ENCODE measurements at places on chromosomes 12 and 14.

DNA sequence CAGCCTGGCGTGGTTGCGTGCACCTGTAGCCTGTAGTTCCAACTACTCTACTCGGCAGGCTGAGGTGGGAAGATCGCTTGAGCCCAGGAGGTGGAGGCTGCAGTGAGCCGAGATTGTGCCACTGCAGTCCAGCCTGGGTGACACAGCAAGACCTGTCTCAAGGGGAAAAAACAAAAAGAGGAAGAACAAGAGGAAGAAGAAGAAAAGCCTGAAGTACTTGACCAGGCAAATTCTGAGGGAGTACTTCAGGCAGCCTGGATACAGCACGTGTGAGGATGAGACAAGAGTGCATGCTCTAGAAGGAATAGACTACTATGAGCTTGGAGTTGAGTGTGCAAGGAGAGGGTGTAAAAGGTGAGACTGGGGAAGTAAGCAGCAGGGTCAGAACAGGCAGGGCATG is 1.8 kb downstream of the GDF3 start:
- DNase-seq, result no peak

DNA sequence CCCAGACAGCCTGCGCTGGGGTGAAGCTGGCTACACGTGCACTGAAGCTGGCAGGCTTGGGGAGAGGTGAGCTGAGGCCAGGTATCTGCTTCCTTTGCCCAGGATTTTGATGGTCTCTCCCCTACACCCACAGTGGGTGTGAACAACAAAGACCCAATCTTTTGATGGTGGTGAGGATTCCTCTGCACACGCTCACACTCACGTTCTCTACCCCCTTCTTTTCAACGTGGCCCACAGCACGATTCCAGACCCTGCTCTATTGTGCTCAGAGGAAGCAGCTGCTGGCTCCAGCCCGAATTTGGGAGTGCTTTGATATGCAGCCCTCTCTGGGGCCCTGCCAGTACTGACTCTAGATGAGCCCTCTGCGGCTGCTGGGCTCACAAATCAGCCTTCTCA is 4.9 kb downstream of the CD9 start:
- DNase-seq, result no peak

DNA sequence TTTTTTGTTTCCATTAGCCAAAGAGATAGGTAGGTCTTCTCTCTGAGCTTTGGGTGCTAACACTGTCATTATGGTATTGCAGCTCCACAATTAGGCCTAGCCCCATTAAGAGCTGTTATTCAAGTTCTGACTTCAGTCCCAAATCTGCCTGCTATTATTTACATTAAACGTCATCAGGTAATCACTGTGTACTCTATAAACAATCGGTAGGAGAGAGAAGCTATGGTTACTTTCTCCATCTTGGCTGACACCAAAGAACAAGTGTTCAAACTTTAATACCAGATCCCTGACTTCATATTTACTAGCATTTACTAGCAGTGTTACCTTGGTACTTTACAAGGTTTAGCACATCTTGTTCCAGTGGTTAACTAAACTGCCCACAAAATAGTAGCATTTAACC is 305.1 kb upstream of the GARIN2 start:
- DNase-seq, result no peak

- no peak for DNase-seq
These were observed 3.8 kb downstream of the SERPINA3 start for GRCh38 chr14:94615823-94616570.

GRCh38 chr14:88005050-88005481 is at the start of gene GPR65:
Gene GPR65 (plus strand): TSS chr14:88005135. CDS start chr14:88010848, 5,713 bp downstream.
- no peak for DNase-seq

DNA sequence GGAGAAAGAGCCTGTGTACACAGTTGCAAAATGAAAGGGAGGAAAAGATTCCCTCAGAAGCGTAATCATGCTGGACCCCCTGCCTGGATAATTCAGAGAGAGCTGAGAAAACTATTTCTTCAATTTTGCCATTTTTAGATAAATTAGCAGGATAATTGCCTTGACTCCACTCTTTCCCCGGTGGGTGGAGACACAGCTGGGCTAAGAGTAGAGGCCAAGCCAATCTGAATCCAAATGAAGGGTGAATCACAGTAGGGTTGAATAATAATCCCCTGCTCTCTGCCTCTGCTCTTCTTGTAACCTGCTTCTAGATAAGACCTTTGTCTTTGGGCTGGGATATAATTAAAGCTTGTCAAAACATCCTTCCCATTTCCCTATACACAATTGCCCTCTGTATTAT is 150.1 kb downstream of the CAPZA3 start:
- DNase-seq, result no peak

DNA sequence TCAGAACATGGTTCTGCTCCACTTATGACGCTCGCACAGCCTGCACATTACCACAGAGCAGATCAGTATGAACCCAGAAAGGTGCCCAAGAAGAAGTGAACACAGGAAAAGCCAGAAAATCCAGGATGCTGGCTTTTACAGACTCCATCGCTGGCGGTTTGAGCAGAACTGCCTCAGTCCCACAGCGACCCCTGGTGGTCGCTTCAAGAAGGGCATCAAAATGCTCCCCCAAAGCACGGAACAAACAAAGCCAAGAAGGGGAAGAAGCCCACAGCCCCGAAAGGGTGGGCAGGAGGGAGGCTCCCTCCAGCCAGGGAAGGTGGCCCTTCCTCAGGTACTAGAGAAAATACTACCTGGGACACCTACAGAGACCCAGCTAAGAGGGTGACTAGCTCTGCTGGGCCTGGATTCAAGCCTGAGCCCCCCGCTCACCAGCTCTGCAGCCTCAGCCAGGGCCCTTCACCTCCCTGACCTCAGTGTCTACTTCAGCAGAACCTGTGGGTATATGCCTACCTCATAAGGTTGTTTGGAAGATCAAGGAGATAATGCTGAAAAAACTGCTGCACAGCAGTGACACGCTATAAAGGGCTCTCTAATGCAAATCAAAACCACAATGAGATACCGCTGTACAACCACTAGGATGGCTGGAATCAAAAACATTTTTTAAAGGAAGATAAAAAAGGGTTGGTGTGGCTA is 98.1 kb downstream of the NCOR2 start:
- no peak for DNase-seq

DNA sequence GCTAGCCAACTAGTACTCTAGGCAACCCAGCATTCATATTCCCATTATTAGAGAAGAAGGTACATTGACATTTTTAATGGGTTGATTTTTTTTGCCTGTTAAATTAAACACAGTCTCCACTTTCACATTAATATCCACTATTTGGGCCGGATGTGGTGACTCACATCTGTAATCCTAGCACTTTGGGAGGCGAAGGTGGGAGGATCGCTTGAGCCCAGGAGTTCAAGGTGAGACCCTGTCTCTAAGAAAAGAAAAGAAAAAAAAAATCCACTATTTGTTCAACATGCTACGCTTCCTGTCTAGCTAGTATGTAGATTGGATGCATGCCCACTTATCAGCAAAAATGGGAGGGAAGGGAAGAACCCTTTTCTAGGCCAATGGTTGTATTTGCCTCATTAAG is 7.1 kb upstream of the CRADD start:
- DNase-seq, result no peak

GRCh38 chr12:119868992-119869391 is 8.1 kb downstream of the CIT start:
- no peak for DNase-seq

DNA sequence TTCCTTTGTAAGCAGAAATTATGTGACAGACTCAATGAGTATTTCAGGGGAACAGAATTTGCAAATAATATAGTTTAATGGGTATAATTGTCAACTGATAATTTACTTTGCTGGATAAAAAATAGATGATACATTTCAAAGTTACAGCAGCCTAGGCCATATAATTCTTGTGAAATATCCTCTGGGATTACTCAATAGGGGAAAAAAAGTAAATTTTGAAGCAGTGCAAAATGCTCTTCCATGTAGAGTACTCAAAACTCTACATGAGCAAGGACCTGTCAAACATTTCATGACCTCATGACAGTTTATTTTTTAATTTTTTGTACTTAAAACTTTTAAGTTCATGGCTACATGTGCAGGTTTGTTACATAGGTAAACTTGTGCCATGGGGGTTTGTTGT is 163.3 kb downstream of the DACT1 start:
- DNase-seq, result no peak

DNA sequence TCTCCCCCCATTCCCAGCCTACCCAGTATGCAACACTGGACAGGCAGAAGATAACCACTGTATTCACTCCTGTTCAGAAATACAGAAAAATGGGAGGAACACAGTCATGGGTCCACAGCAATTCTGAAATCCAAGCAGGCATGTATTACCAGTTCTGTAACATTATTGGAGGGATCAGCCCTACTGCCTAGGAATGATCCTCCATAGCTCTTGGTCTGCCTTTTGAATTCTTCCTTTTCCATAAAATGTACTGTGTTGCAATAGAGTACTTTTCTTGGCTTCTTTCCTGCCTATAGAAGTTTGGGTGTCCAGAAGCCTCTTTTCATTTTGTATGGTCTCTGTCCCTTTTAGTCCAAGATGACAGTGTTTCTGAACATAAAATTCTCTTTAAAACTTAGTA is 46.5 kb downstream of the SPATS2 start:
- no peak for DNase-seq

DNA sequence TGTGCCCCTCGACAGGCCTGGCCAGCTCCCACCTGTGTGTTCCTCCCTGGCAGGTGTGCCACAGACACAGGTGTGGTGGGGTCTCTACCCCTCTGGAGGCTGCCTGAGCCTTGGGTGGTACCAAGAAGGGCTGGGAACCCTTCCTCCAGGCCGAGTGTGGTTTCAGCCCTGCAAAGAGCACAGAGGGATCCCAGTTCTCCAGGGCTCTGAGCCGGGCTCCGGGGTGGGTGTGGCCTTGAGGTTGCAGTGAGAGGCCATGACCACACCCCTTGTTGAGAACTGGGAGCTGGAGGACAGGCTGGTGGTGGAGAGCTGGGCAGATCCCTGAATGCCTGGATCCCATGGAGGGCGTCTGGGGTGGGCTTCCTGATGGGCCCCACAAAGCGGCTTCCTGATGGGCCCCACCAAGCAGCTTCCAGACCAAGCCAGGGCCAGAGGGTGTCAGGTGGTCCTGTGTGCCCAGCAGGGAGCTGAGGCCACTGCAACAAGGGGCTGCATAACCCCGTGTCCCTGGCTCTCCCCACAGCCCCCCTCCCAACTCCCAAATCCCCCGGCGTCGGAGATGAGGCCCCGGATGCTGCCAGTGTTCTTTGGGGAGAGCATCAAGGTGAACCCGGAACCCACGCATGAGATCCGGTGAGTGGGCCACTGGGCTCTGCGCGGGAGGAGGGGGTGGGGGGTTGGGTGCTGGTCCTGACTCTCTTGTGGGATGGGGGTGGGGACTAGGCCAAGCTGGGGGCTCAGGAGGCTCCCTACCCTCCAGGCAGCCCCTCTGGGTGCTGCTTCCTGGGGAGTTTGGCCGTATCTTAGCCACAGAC is 16.6 kb downstream of the RFLNA start:
- DNase-seq, result no peak

DNA sequence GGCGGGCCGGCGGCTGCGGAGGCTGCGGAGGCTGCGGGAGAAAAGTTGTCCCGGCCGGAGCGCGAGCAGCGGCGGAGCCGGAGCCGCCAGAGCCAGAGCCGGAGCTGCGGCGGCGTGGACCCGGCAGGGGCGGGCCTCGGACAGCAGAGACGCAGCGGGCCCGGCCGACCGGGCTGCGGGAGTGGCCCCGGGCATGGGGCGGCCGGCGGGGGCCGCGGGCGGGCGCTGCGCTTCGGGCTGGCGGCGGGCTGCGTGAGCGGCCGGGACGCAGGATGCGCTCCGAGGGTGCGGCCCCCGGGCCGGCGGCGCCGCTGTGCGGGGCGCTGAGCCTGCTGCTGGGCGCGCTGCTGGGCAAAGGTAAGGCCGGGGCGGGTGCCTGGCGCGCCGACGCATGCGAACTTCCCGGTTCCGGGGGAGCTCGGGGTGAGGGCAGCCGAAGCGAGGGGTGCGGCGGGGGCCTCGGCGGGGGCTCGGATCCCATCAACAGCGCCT is at the start of gene TMEM132C:
Gene TMEM132C, plus strand, starts transcription at position 40 of the 492 bp plus-strand sequence. Its CDS starts 233 bp downstream, at position 273.
- no peak for DNase-seq

GRCh38 chr12:127172861-127173260 is 1094.1 kb upstream of the TMEM132C start:
- no peak for DNase-seq

GRCh38 chr12:125284945-125285685 is 219.9 kb downstream of the AACS start:
- no peak for DNase-seq

GRCh38 chr12:113040722-113041171 is 15.8 kb upstream of the DTX1 start:
- no peak for DNase-seq

DNA sequence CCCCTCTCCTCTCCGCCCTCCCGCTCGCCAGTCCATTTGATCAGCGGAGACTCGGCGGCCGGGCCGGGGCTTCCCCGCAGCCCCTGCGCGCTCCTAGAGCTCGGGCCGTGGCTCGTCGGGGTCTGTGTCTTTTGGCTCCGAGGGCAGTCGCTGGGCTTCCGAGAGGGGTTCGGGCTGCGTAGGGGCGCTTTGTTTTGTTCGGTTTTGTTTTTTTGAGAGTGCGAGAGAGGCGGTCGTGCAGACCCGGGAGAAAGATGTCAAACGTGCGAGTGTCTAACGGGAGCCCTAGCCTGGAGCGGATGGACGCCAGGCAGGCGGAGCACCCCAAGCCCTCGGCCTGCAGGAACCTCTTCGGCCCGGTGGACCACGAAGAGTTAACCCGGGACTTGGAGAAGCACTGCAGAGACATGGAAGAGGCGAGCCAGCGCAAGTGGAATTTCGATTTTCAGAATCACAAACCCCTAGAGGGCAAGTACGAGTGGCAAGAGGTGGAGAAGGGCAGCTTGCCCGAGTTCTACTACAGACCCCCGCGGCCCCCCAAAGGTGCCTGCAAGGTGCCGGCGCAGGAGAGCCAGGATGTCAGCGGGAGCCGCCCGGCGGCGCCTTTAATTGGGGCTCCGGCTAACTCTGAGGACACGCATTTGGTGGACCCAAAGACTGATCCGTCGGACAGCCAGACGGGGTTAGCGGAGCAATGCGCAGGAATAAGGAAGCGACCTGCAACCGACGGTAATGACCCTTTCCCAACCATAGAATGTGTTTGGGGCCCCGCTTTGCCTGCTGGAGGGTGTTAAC is 615 bp downstream of the CDKN1B start:
- DNase-seq, result no peak

DNA sequence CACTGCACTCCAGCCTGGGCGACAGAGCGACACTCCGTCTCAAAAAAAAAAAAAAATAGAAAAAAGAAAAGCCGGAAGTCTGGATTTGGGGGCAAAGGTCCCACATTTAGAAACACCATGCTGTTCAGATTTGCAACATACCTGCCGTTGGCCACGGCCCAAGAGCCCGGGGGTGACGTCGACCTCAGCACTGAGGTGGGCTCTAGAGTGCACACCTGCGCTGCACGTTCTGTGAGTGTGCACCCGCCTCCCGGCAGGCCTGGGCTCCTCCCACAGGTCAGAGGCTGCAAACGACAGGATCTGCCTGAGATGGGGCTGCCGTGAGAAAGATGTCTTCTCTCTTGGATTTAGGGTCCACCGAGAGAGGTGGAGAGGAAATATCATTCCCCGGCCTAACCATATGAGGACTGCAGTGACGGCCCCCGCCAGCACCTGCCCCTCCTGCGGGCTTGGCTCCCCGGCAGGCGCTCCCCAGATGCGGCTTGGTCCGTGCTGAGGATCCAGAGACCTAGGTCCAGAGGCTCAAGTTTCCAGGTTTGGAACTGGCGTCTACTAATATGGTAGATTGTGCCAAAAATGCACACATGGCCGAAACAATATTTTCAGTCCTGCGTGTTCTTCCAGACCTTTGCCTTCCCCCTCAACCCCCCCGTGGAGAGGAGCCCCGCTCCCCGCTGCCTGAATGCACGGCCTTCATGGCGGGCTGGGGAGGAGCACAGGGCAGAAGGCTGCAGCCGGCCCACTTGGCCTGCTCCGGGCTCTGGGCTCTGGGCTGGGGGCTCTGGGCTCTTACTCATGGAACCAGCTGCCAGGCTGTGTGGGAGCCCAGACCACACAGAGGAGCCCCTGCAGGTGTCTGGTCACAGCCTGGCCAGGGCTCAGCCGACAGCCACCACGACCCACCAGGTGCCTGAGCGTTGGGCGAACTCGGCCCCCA is 58.8 kb upstream of the FBRSL1 start:
- DNase-seq, result no peak
